ENCODE measurements at places on chromosomes 4 and X.

DNA sequence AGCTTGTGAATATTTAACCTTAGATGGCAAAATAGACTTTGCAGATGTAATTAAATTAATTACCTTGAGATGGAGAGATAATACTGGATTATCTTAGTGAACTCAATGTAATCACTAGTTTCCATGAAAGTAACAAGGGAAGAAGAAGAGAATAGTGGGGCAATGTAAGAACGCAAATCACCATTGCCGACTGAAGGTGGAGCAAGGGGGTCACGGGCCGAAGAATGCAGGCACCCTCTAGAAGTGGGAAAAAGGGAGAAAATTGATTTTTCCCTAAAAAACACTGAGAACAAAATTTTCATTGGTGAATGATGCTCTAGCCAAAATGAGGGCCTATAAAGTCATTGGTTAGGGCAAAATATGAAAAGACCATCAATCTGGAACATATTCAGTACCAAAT is 375.6 kb upstream of the EPHA5 start:
- DNase-seq = no peak

- DNase-seq = no peak
These were observed 1.4 kb downstream of the BCAP31 start for GRCh38 chrX:153722704-153723350.

GRCh38 chr4:8547108-8547911 is 32.9 kb upstream of the GPR78 start:
- peak; percentile 39 for DNase-seq

DNA sequence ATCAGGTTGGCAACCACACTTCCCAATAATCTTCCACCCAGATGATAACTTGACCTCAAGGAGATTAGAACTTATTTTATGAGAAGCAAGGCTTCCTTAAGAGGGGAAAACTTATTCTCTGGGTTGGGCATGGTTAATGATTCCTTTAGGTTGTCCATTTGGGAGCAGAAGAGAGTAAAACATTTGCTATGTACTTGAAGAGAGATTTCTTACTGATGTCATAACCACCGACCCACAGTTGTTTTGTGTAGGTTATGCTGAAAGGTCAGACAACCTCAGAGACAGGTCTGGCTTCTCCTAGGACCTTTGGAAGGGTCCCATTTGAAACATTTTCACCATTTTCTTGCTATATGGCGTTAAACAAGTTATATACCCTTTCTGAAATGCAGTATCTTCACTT is 56.1 kb downstream of the FAM114A1 start:
- no peak for DNase-seq

DNA sequence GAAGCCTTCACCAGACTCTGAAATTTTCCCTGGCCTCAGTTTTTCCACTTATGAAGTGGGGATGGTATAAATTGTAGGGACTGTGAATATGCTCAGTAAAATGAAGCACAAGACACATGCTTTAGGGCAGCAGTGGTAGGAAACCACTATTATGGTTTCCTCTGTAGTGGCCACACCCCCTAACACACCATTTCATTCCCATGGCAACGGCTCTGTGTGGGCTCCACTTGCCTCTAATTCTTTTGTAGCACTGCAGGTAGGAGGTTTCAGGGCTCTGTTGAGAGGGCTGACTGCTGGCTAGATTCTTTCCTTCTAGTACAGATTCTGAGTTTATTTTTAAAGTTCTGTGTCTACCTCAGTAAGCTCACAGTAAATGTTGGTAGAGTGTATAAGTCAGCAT is 3.5 kb upstream of the VMA21 start:
- no peak for DNase-seq

DNA sequence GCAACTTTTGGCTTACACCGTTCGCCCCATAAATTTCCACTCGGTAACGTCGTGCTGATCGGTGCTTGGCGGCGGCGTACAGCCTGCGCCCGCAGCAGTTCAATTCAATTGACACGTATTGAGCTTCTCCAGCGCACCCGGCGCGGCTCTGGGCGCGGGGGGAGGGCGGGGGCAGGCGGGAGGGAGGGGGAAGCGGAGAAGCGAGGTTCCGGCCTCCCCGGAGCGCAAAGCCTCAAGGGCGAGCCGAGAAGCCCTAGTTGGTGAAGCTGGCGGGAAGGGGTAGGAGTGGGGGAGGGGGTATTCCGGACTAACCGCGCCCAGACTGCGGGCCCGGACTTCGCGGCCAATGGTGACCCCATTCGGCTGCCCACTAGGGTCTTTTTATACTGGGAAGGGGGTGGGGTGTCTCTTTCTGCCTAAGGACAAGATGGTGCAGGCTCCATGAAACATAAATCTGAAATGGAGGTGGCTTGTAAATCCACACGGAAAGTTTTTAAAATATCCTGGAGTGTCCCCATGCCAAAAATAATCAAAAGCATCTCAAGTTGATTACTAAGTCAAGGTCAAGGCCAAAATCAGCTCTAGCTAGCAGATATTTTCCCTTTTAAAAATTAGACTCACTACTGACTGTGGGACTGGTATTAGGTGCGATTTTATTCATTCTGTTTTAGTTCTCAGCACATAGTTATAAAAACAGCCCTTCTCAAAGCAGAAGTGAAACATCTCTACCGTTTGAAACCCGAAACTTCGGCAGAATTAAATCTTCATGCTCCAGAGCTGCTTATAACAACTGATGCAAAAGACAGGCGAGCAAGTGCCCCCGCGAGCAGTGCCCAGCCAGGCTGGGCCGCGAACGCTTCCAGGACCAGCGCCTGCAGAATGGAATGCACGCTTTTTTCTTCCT is 1.5 kb upstream of the BCOR start:
- no peak for DNase-seq

- DNase-seq = no peak
These were observed 297.3 kb downstream of the TENM3 start for GRCh38 chr4:182540496-182540895.
